GM23338 (cell line): ENCODE measurements at places on chromosomes 5 and 9. TPM values are rescaled to one million over a fixed set of nuclear protein-coding genes. Genes with fewer than 3 reads are reported as not detected.

DNA sequence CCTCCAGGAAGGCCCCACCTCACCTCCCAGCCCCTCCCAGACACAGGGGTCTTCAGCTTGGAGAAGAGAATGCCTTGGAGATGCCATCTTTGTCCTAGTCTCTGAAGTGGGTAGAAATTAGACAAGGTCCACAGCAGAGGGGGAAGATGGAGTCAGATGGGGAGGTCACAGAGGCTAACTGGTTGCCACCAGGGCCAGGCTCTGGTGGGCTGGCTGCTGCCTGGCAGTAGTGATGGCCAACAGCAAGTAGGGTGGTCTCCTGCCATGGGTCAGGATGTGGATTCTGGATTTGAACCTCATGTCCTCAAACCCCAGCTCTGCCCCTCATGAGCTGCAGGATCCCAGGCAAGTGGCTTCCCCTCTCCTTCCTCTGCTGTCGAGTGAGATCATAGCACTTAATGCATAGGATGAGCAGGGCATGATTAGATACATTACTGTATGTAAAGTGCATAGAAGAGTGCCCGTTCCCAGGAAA lies 38.7 kb upstream of the NEK6 start:
- no peaks in the 10 kb centered on the region for H3K27me3 ChIP-seq
- H3K4me3 ChIP-seq, result no peak overlapping the region

DNA sequence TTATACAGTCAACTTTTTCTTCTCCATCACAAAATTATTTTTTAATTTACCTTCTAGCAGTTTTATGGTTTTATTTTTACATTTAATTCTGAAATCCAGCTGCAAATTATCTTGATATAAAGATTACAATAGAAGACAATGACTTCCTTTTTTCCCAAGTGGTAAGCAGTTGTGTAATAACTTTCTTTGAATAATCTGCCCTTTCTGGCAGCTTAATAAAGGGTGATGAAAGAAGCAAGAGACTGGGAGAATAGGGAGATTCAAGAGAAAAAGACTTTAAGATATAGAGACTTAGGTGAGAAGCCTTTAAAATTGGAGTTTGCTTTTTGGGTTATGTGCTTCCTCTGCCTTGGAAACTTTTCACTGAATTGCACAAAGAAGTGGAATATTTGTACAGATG lies 100.4 kb upstream of the FREM1 start:
- no peaks in the 10 kb centered on the region for H3K4me1 ChIP-seq
- H3K27me3 ChIP-seq, result no peaks in the 10 kb centered on the region
- no peak overlapping the region for H3K27ac ChIP-seq
- DNase-seq, result no peak

GRCh38 chr9:105344283-105344682 lies 99.8 kb downstream of the SLC44A1 start:
- DNase-seq, result no peak

DNA sequence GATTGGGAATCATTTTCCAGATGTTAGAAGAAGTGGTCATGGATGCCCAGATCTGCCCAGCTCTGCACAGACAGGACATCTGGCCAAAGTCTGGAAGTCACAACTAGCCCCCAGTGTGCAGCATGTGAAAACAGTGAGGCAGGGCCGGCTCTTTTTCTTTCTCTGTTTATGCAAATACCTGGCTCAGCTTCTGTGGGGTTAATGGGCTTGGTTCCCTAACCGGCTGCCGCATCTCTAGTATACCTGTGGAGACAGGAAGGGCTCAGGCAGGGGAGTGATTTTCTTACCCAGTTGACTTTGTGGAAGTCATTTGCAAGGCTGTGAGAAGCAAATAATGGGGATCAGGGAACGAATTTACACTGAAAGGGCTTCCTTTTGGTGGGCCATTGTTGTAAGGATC lies 254.8 kb upstream of the PANK3 start:
- H3K27me3 ChIP-seq, result peaks cover 65% of the 10 kb centered on the region
- no peaks in the 10 kb centered on the region for H3K36me3 ChIP-seq
- no peak overlapping the region for H3K27ac ChIP-seq

DNA sequence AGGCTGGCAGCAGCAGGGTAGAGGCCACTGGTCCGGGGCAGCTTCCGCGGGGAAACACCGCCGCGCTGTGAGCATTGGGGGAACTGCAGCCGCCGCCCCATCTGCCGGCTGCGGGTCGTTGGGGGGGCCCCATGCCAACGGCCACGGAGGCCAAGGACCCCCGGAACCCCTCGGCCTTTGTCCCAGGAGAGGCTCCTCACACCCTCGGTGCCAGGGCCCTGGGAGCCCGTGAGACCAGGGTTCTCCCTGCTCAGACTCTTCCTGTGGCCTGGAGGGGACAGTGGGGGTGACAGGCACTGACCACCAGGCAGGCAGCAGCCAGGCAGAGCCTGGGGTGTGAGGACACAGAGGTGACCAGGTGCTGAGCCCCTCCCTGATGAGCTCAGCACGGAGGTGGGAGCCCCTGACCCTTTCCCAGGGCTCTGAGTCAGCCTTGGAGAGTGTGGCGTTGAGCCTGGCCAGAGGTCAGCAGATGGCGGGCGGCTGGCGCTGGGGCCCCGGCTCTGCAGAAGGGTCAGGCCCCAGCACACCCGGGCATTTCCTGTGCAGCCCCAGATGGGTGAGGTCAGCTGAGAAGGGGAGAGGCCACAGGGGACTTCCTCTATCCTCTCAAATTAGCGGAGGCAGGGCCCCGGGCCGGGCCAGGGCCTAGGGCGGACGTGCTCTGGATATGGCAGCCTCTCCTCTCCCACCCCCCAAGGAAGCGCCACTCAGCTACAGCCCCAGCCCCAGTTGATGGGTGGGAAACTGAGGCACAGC lies 17.9 kb upstream of the EGFL7 start:
- H3K4me3 ChIP-seq, result peak overlapping the region; percentile 45; the same call in 1 of the 2 replicates
- peak; percentile 79 for DNase-seq
- H3K27me3 ChIP-seq, result no peaks in the 10 kb centered on the region
- H3K36me3 ChIP-seq, result no peaks in the 10 kb centered on the region
- H3K4me1 ChIP-seq, result no peaks in the 10 kb centered on the region; the same call in 1 of the 2 replicates

DNA sequence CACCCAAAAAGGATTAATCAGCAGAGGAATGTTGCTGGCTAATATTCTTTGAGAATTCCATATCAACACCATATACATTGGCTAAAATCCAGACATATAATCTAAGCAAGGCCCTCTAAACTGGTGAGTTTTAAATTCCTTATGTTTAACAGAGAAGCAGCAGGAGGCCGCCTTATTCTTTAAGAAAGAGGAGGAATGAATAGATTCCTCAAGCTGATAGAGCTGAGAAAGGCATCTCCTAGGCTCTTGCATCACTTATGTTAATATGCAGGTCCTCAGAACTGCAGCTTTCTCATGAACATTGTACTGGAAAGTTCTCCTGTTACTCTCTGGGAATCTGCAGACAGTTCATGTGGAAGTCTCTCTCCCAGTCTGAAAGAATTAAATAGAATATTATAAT lies 20.1 kb upstream of the SMARCA2 start:
- peak overlapping the region; percentile 40; the same call in 1 of the 2 replicates for H3K27ac ChIP-seq
- H3K4me3 ChIP-seq, result no peak overlapping the region
- no peaks in the 10 kb centered on the region for H3K36me3 ChIP-seq

GRCh38 chr5:143328589-143329220 lies 74.8 kb downstream of the NR3C1 start:
- H3K4me1 ChIP-seq, result no peaks in the 10 kb centered on the region
- DNase-seq, result no peak
- no peak overlapping the region for H3K4me3 ChIP-seq
- no peaks in the 10 kb centered on the region for H3K27me3 ChIP-seq

- H3K4me3 ChIP-seq, result no peak overlapping the region
- DNase-seq, result peak; percentile 5
Observed at GRCh38 chr9:110922145-110922544, 116.1 kb downstream of the LPAR1 start.

DNA sequence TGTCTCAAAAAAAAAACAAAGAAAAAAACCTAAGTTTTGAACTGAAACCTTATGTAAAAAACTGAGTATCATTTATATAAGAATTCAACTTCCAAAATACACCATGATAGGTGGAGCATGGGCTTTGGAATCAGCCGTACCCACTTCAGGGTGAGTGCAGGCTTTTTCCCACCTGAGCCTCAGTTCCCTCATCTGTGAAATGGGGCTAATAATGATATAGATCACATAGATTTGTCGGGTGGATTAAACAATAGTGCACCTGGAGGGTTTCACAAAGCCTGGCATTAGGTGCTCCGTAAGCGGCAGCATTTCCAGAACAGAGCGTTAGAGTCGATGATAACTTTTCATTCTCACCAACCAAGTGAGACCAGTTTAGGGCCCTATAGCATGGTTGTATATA lies 91.9 kb downstream of the CYFIP2 start:
- no peaks in the 10 kb centered on the region for H3K4me1 ChIP-seq
- no peak for DNase-seq
- no peaks in the 10 kb centered on the region for H3K36me3 ChIP-seq
- no peaks in the 10 kb centered on the region for H3K27me3 ChIP-seq
- H3K27ac ChIP-seq, result no peak overlapping the region

GRCh38 chr9:21672761-21673160 lies 129.7 kb upstream of the MTAP start:
- H3K27me3 ChIP-seq, result no peaks in the 10 kb centered on the region
- H3K27ac ChIP-seq, result no peak overlapping the region
- DNase-seq, result no peak
- no peaks in the 10 kb centered on the region for H3K36me3 ChIP-seq
- H3K4me1 ChIP-seq, result no peaks in the 10 kb centered on the region

DNA sequence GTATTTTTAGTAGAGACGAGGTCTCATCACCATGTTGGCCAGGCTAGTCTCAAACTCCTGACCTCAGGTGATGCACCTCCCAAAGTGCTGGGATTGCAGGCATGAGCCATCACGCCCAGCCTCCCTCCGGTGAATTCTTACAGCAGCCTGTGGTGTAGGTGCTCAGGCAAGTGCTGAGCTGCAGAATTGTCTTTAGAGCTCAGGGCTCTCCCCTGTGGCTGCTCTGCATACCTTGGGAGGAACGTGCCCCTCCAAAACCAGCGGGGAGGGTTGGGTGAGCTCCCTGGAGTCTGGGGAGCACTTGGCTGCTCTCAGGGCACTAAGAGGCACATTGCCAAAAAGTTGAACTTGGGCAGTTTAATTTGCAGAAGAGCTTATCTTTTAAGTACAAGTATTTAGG lies 29.4 kb downstream of the SECISBP2 start:
- H3K36me3 ChIP-seq, result peaks cover 44% of the 10 kb centered on the region
- H3K4me1 ChIP-seq, result no peaks in the 10 kb centered on the region

DNA sequence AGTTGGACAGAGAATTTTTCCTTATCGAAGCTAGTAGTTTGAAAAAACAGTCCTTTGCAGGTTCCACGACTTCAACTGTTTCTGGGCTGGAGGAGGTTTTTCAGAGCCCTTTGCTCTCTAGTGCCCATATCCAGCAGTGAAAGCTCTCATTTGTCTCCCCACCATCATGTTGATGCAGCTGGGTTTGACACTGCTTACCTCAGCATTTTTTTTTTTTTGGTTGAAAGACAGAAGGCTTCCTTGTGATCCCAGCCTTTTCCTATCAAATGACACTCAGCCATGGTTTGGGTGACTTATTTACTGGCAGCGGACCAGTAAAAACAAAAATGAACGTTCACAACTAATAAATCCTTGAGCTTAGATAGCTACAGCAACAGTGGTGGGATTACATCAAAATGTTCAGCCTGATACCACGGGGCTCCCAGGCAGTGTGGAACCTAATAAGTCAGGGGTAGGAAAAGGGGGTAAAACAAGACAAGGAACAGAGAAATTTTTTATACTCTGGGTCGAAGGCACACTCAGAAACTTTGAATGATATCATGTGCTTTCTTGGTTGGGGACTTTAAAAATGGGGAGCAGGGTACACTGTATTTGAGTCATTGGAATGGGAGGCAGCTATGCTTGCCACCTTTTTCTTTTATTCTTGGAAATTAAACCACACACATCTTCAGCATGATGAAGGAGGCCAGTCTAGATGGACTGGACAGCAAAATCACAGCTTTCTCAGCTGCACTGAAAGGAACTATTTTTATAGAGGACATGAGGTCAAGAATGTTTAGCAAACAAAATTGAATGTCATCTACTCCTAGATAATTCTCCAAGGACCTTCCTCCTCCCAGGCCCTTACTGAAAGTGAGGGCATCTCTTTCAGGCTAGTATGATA lies 308.9 kb upstream of the MPDZ start:
- peak overlapping the region; percentile 23; the same call in 1 of the 2 replicates for H3K27ac ChIP-seq
- no peak overlapping the region for H3K4me3 ChIP-seq
- H3K4me1 ChIP-seq, result peaks cover 45% of the 10 kb centered on the region
- no peak for DNase-seq

DNA sequence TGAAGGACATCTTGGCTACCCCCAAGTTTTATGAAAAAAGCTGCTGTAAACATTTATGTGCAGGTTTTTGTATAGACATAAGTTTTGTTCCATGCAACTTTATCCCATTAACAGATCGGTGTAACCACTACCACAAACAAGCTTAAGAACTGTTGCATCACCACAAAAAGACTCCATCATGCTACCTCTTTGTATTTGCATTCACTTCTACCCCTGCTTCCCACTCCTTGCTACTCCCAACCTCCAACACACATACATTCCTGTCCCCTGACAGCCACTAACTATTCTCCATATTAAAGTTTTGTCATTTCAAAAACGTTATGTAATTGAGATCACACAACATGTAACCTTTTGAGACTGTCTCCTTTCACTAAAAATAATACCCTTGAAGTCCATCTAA lies 57.8 kb upstream of the LHFPL2 start:
- no peaks in the 10 kb centered on the region for H3K36me3 ChIP-seq
- H3K4me3 ChIP-seq, result no peak overlapping the region
- H3K27me3 ChIP-seq, result no peaks in the 10 kb centered on the region
- no peak for DNase-seq

- peak; percentile 73 for DNase-seq
- H3K27ac ChIP-seq, result no peak overlapping the region
- no peaks in the 10 kb centered on the region for H3K27me3 ChIP-seq
- peaks cover 8% of the 10 kb centered on the region; the same call in 1 of the 2 replicates for H3K4me1 ChIP-seq
- H3K4me3 ChIP-seq, result no peak overlapping the region
Observed at GRCh38 chr9:5442400-5443011, 4.8 kb upstream of the PLGRKT start.

DNA sequence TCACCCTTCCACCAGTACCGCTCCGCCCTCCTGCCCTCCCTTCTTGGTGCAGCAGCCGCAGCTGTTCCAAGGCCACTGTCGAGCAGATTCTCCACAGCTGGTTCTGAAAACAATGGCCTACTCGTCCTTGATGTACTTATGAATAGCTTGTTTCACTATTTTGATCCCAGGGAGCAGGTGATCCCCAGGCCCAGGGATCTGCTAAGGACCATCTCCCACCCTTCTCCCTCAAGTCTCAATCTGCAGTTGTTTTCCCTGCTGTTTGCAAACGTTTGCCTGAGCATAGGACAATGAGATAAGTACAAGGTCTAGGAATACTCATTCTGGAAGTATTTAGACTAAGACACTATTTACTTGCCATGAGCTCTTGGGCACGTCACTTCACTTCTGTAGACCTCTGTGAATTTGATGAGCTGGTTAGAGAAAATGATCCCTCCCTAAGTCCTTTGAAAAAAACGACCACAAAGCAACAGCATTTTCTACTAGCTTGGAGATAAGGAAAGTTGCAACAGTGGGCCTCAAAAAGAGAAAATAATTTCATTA lies 1.8 kb downstream of the LURAP1L start:
- H3K4me1 ChIP-seq, result 0 out of 2 replicates have a peak, but pooled peaks cover 3% of the 10 kb centered on the region
- peaks cover 23% of the 10 kb centered on the region for H3K27me3 ChIP-seq
- H3K4me3 ChIP-seq, result peak overlapping the region; percentile 87

The MAMDC4 gene
- 4.1 and 6.8 TPM in 2 replicates for total RNA-seq

The GZMA gene
- total RNA-seq, result not detected in 2 replicates

The FST gene
- total RNA-seq, result 7.6 and 8.0 TPM in 2 replicates

The CNTFR gene
- 1.1 and 1.9 TPM in 2 replicates for total RNA-seq

The RANBP17 gene
- total RNA-seq, result 53.1 and 92.5 TPM in 2 replicates

The TAF11L10 gene
- total RNA-seq, result not detected in 2 replicates

The PRDM9 gene
- total RNA-seq, result not detected in 2 replicates

The SLU7 gene
- total RNA-seq, result 27.0 and 33.2 TPM in 2 replicates

The SAXO1 gene
- not detected in 2 replicates for total RNA-seq

The PCDHGA12 gene
- total RNA-seq, result 3.3 and 3.5 TPM in 2 replicates

The OTULINL gene
- total RNA-seq, result 7.2 and 7.6 TPM in 2 replicates

The SCAMP1 gene
- total RNA-seq, result 53.0 and 53.9 TPM in 2 replicates

The GMCL2 gene
- 0.07 and 0.08 TPM in 2 replicates for total RNA-seq

The PTGDS gene
- total RNA-seq, result 1.9 TPM in 1 of 2 replicates, not detected in the other

The CHSY3 gene
- total RNA-seq, result 2.3 and 3.0 TPM in 2 replicates

The RBM18 gene
- 9.3 and 9.9 TPM in 2 replicates for total RNA-seq

The LCN12 gene
- 0.69 and 2.6 TPM in 2 replicates for total RNA-seq
